ENCODE measurements at places on chromosomes 6 and 20.

DNA sequence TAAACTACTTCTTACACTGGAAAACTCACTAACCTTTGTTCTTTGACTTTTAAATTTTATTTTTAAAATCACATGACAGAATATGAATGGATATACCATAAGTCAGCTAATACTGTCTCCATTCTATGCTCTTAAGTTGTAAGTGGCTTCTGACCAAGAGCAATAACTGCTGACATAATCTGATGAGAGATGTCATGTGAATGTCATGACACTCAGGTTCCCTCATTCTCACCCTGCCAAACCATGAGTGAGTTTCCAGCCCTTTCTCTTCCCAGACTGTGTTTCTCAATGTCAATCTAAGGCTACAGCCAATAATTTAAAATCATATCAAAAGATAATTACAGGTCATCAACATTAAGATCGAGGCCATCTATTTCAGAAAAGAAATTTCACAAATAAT lies 39.7 kb downstream of the KIF16B start:
- DNase-seq: no peak

DNA sequence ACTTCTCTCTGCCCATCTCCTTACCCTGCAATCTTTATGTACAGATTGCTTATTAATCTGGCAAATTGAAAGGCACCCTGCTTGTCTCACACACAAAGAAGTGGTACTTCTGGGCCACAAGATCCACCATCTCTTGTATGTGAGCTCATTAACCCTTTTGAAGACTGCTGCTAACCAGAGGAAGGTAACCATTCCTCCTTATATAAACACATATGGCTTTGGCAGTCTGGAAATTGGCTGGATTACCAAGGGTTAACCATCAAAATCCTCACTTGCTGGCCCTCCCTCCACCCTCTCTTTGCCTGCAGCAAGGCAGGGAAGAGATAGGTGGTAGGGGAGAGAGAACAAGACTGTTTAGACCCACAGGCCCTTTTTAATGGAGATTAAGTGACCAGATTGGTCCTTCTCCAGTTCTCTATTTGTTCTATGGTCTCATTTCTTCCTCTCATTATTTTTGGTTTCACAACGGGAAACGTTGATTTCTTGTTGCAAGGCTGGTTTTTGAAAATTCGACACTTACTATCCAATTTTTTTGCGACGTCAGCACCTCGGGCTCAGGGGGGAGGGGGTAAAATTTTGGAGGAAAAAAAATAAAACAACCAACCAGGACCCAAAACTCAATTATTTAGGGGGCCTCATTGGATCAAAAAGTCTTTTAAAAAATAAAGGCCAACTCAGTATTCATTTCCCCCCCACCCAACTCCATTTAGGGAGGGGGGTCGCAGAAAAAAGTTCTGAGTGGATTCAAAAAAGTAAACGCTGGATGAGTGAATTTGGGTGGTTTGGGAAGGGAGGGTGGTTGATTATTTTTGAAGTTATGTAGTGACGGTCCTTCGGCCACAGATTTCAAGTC lies 859 bp downstream of the PPP1R10 start:
- DNase-seq: peak; percentile 88

- no peak for DNase-seq
These were observed 320.2 kb downstream of the BTBD9 start for GRCh38 chr6:38319256-38320212.

DNA sequence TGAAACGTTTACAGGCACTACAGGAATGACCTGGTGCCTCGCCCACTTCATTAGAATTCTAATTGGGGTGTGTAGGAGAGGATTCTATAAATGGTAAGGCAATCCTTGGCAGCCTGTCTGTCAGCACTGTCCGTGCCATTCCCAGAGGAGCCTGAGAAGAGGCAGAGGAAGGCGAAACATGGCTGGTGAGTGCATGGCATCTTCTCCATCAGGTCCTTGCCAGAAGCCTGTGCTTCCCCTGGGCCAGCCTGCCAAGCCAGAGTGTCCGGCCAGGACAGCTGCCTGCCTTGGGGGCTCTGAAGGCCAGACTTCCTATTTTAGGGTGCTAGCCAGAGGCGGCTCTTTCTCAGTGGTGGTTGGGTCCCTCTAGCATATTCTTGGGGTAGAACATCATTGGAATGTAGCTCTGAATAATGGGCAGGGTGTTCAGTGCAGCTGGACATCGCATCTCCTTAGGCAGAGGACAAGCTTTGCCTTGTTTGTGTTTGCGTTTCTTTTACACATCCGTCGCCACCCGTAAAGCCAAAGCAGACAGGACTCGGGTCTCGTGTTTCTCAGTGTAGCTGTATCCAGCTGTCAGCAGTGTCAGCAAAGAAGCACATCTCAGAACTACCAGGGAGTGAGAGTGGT lies at the start of gene TGM3:
Gene TGM3, plus strand, starts transcription at position 116 of the 630 bp plus-strand sequence. Its CDS starts 63 bp downstream, at position 179.
- DNase-seq: no peak

- DNase-seq: no peak
These were observed 59.0 kb upstream of the TMEM170B start for GRCh38 chr6:11478586-11478985.

DNA sequence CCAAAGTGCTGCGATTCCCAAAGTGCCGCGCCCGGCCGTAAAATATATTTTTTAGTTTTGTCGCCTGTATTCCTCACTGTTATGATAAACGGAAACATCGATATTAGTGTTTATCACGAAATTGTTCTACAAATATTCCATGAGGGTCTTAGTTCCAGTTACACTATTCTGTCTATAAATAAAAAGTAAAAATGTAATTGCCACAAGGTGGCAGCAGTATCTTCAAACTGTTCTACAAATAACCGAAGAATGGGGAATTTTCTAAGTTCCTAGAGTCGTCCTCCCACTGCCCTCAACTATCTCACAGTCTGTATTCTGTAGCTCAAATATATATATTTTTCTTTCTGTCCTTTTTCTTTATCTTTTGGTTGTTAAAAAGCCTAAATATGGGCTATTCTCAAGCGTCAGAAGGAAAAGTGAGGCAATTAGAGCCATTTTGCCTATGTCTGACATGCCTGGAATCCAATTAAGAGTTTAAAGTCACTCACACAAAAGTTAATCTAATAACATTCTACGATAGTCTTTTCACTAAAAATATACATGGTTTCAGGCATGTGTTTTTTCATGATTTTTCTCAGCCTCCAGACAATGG lies 14.2 kb upstream of the FAM162B start:
- DNase-seq: peak; percentile 76

- no peak for DNase-seq
These were observed 112.2 kb downstream of the ASCC3 start for GRCh38 chr6:100768816-100769351.

- DNase-seq: no peak
These were observed 30.4 kb downstream of the AFDN start for GRCh38 chr6:167856999-167857660.

DNA sequence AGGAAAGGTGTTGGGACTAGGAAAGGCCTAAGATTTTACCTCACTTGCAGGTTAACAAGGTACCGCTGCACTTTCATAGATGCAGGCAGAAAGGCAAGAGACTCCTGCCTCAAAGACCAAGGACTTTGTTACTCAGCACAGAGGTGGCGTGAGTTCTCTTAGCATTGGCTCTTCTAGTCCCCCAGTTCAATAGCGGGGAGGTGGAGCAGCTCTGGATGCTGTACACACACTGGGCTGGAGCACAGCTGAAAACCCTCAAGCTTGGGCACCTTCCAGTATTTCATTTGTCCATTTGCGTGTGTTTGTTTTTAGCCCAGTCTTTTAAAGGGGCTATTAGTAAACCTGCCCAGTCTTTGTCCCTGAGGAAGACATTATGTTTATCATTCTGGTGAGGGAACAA lies 345.2 kb downstream of the FARS2 start:
- no peak for DNase-seq

DNA sequence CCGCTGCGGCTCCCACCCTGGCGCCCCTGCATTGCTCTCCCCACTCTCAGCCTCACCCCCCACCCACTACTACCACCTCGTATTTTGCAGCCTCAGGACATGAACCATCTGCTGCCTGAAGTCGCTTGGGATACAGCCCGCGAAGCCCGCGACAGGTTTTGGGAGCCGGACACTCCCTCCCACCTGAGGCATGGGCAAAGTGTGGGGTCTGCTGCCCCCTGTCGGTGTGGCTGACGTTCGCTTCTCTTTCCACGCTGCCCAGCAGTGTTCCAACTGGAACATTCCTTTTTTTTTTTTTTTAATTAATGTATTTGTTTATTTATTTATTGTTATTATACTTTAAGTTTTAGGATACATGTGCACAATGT lies 15.3 kb upstream of the LPA start:
- peak; percentile 77 for DNase-seq

DNA sequence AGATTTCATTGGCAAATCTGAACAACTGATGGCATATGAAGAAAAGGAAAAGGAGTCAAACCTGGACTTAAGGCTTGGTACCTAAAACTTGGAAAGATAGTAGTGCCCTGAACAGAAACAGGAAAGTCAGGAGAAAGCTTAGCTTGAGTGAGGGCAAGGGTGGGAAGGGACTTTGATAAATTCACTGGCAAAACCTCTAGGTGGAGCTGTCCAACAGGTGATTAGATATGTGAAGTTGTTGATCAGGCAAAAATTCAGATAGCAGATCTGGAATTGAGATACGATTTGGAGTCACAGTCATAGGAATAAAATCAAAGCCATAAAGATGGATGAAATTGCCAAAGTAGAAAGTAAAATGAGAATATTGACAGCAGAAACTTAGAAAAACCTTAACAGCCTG lies 16.1 kb upstream of the ZNF292 start:
- DNase-seq: peak; percentile 43

DNA sequence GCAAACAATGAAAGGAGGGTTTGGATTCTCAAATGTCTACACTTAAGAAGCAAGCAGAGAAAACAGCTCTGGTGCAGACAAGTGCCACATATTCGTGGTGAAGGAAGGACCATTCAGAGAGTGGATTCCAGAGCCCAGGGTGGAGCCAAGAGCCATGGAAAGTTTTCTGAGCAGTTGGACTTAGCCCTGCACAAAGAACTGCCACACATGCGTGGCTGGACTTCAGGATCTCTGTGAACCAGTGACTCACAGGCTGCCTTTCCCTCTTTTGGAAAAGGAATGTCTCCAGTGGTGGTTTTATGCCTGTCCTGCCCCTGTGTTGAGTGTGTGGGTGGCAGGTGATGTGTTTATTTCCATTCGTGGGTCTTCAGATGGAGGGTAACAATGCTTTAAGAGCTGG lies 489.5 kb downstream of the CDH26 start:
- no peak for DNase-seq

- DNase-seq: no peak
These were observed 30.9 kb upstream of the XRN2 start for GRCh38 chr20:21272279-21272678.

- DNase-seq: no peak
These were observed 225.6 kb upstream of the JARID2 start for GRCh38 chr6:15020119-15020770.

DNA sequence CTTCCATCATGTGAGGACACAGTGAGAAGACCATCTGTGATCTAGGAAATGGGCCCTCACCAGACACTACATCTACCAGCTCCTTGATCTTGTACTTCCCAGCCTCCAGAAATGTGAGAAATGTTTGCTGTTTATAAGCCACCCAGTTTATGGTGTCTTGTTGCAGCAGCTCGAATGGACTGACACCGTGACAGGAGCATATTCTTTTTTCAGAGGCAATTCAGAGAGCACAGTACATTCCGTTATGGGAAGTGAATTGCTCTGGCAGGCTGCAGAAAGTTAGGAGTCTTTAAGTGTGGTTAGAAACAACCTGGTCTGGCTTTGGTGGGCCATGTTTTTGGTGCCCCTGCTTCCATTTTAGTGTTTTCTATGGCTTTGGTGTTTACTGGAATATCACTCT lies 75.1 kb downstream of the FIG4 start:
- no peak for DNase-seq

- no peak for DNase-seq
These were observed 33.7 kb downstream of the EYA4 start for GRCh38 chr6:133274813-133275212.

GRCh38 chr6:1858196-1858595 lies 248.5 kb downstream of the FOXC1 start:
- peak; percentile 55 for DNase-seq

- DNase-seq: no peak
These were observed 1.5 kb downstream of the ROMO1 start for GRCh38 chr20:35700625-35701148.

DNA sequence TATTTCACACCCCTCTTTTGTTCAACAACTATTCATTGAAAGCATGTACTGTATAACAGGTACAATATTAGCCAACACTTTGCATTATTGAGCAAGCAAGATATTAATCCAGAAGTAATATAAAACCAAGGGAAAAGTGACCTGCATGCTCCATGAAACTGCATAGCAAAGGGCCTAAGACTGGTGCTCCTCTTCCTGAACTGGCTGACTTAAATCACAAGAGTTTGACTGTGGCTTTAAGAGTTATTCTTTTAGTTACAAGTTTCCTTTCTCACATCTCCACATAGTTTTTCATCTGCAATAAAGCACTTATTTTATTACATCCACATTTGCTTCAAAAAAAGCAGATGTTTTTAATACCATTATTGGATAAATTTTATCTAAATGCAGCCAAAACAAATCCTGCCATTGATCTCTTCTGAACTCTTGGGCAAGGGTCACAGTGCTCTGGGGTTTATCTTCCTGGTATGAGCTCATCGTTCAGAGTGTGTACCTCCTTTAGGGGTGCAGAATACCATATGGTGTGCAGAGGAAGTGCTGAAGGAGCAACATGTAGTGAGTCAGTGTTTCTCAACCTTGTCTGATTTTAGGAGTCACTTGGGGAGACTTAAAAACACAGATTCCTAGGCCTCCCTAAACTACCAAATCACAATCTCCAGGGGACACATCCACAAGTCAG lies 1225.9 kb upstream of the MAP3K7 start:
- peak; percentile 39 for DNase-seq

GRCh38 chr20:47263465-47264084 lies 92.9 kb downstream of the ZMYND8 start:
- DNase-seq: no peak

GRCh38 chr6:121438869-121439268 lies 3.4 kb downstream of the GJA1 start:
- DNase-seq: peak; percentile 65

DNA sequence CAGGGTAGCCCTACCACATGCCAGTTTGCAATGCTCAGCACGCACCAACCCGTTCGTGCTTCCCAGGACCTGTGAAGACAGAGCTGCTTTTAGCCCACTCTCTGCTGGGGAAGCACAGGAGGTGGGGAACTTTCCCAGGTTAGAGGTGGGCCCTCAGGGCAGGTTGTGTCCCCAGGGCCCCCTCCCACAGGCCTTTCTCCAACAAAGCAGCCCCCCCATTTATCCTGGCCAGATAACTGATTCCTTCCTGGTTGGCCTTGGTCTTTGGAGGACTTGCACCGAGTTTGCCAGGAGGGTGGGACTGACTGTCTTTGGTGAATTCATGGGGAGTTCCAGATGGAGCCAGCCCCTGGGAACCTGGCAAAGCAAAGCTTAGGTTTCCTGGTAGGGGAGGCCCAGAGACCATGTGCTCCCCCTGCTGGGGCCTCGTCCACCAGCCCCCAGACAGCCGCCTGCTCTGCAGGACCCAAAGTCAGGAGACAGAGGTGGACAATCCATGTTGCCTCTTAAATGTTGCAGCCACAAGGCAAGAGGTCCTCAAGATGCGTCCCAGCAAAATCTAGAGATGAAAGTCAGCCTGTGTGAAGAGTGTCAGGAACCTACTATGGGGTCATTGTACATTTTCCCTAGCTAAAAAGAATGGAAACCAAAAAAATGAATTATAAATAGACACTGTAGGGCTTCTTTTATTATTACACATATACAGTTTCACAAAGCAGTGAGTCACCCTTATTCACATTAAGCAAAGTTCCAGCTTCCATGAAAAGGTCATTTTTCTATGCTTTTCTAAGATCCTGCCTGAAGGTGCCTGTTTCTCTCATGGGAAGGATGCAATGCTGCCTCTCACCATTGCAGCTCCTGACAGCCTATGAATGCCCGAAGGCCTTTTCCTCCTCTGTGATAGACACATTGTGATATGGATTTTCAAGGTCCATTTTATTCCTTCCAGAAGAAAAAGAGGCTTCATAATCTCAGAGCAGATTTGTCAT lies 497.8 kb downstream of the PREX1 start:
- DNase-seq: peak; percentile 51
